ENCODE measurements at places on chromosomes 11 and 22. TPM values are rescaled to one million over a fixed set of nuclear protein-coding genes. Genes with fewer than 3 reads are reported as not detected.
A peak's percentile ranks its signal among the peaks of the same experiment; 100 is the strongest.

DNA sequence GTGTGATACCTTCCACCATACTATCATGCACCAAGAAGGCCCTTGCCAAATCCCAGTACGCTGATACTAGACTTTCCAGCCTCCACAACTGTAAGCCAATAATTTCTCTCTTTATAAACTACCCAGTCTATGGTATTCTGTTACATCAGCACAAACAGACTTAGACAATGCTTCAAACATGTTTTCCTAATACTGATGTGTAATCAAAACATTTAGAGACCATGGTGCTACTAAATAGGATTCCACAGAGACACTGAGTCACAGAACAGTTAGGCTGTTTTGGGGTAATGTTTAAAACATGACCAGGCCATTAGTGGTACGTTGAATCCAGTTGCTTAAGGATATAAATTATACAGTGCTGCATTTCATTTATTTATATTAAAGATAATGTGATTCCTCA, 103.7 kb downstream of the PICALM start:
- H3K4me3 ChIP-seq = no peak overlapping the region
- DNase-seq = no peak
- H3K4me1 ChIP-seq = peaks cover 45% of the 10 kb centered on the region
- peaks cover 15% of the 10 kb centered on the region for H3K36me3 ChIP-seq
- H3K27ac ChIP-seq = peak overlapping the region; percentile 36
- no peaks in the 10 kb centered on the region for H3K27me3 ChIP-seq

- peaks cover 17% of the 10 kb centered on the region for H3K4me1 ChIP-seq
- peak overlapping the region; percentile 13 for H3K27ac ChIP-seq
- H3K36me3 ChIP-seq = no peaks in the 10 kb centered on the region
- DNase-seq = no peak
Measured at GRCh38 chr11:115362997-115363396, 141.2 kb downstream of the CADM1 start.

DNA sequence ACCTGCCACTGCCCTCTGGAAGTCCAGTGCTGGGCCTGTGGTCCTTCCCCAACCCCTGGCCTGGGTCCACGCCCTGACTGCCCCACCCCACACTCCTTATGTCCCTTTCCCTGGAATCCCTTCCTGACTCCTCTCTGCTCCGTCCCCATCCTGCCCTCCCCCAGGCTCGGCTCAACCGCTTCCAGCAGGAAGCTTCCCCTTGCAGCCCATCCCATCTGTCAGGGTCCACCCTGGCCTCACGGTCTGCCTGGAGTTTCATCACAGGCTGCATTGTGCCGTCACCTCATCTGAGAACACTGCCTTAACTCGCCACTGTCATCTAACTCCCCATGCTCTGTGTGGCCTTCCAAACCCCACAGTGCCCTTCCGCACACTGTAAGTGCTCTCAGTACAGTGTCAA, 64.3 kb downstream of the NAT10 start:
- H3K4me1 ChIP-seq = peaks cover 4% of the 10 kb centered on the region
- DNase-seq = no peak
- no peaks in the 10 kb centered on the region for H3K36me3 ChIP-seq
- no peak overlapping the region for H3K4me3 ChIP-seq
- no peaks in the 10 kb centered on the region for H3K27me3 ChIP-seq

- peaks cover 7% of the 10 kb centered on the region for H3K27me3 ChIP-seq
- H3K4me1 ChIP-seq = peaks cover 13% of the 10 kb centered on the region
- H3K36me3 ChIP-seq = no peaks in the 10 kb centered on the region
- DNase-seq = no peak
- no peak overlapping the region for H3K4me3 ChIP-seq
Measured at GRCh38 chr11:128837627-128838026, 29.5 kb downstream of the KCNJ1 start.

DNA sequence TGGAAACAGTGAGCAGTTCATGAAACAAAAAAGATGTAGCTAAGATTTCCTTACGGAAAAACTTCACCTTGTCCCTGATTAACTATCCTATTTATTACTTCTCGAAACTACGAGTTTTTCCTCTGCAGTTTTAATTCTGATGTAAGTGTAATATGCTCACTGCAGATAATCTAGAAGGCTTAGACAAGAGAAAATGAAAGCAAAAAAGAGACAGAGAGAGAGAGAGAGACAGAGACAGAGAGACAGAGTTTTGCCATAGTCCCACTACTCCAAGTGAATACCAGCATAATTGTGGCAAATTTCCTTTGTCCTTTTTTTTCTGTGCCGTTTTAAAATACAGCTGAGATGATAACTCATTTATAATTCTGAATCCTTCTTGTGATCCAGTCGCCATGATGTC, 24.8 kb downstream of the FSHB start:
- no peak overlapping the region for H3K4me3 ChIP-seq
- peaks cover 25% of the 10 kb centered on the region for H3K27me3 ChIP-seq
- no peaks in the 10 kb centered on the region for H3K36me3 ChIP-seq

DNA sequence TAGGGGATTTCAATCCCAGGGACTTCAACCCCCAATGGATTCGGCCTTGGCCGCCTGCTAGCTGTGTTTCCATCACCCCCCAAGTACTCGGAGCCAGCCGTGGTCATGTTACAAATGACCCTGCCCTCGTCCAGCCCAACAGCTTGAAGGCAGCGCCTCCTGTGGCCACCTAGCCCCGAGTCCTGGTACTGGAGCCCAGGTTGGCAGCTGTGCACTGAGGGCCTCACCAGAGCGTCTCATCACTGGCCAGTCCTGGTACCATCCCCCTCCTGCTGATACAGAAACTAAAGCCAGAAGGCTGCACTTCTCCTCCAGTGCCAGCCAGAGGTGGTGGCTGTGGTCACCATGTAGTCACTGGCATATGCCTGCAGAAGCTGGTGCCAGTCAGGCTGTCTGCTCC, 44.9 kb upstream of the FADD start:
- no peak overlapping the region for H3K4me3 ChIP-seq
- H3K27ac ChIP-seq = peak overlapping the region; percentile 75
- H3K27me3 ChIP-seq = peaks cover 3% of the 10 kb centered on the region
- DNase-seq = peak; percentile 24
- no peaks in the 10 kb centered on the region for H3K4me1 ChIP-seq
- H3K36me3 ChIP-seq = no peaks in the 10 kb centered on the region

- no peak overlapping the region for H3K4me3 ChIP-seq
- no peak overlapping the region for H3K27ac ChIP-seq
- peaks cover 22% of the 10 kb centered on the region for H3K27me3 ChIP-seq
- peaks cover 2% of the 10 kb centered on the region for H3K36me3 ChIP-seq
- no peak for DNase-seq
Measured at GRCh38 chr11:1059759-1060158, 14.9 kb upstream of the MUC2 start.

GRCh38 chr11:94583213-94583865, 16.2 kb downstream of the PIWIL4 start:
- no peak for DNase-seq
- H3K27ac ChIP-seq = no peak overlapping the region
- peaks cover 10% of the 10 kb centered on the region for H3K4me1 ChIP-seq
- no peak overlapping the region for H3K4me3 ChIP-seq
- peaks cover 2% of the 10 kb centered on the region for H3K27me3 ChIP-seq
- H3K36me3 ChIP-seq = no peaks in the 10 kb centered on the region

- H3K27ac ChIP-seq = no peak overlapping the region
- no peak for DNase-seq
- H3K4me1 ChIP-seq = no peaks in the 10 kb centered on the region
- H3K27me3 ChIP-seq = no peaks in the 10 kb centered on the region
- no peaks in the 10 kb centered on the region for H3K36me3 ChIP-seq
- no peak overlapping the region for H3K4me3 ChIP-seq
Measured at GRCh38 chr11:38156495-38157146, 1558.6 kb upstream of the RAG2 start.

GRCh38 chr11:75762885-75763284, 5.7 kb upstream of the DGAT2 start:
- DNase-seq = no peak
- H3K4me3 ChIP-seq = no peak overlapping the region
- H3K36me3 ChIP-seq = no peaks in the 10 kb centered on the region
- H3K27me3 ChIP-seq = peaks cover 19% of the 10 kb centered on the region
- H3K27ac ChIP-seq = peak overlapping the region; percentile 32

DNA sequence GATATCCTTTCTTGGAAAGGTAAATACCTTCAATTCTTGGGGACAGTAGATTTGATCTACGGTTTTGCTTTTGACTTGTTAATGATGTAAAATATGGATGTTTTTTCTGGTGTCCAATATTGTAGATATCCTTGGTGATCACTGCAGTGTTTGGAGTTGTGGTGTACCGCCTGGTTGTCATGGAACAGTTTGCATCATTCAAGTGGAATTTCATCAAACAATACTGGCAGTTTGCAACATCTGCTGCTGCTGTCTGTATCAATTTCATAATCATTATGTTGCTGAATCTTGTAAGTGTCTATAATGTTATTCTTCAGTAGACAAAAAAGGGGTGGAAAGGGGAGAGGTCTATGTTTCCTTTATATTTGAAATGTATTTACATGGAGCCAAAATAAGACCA, 27.4 kb upstream of the MUC15 start:
- H3K27me3 ChIP-seq = no peaks in the 10 kb centered on the region
- no peak for DNase-seq
- H3K36me3 ChIP-seq = peaks cover 6% of the 10 kb centered on the region
- peaks cover 3% of the 10 kb centered on the region for H3K4me1 ChIP-seq

DNA sequence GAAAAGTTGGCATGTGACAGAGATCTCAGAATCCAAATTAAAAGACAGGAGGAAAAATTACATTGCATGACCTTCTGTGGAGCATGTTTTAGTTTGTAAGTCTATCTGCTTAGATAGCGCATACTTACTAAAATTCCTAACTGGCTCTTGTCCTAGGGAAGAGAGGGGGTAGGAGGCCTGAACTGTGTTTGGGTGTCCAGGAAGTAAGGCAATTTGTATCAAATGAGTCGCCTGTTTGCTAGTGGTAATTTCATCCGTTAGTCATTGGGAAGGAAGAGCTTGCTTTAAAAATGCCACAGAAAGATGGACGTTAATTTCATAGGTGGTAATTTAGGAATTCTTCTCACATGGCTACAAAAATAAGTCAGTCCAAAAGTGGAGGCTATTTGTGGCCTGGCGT, 18.5 kb downstream of the GRK3 start:
- peaks cover 6% of the 10 kb centered on the region for H3K36me3 ChIP-seq
- no peaks in the 10 kb centered on the region for H3K27me3 ChIP-seq
- no peak overlapping the region for H3K4me3 ChIP-seq

GRCh38 chr11:47156333-47156732, 20.3 kb downstream of the ARFGAP2 start:
- H3K36me3 ChIP-seq = no peaks in the 10 kb centered on the region
- H3K27ac ChIP-seq = no peak overlapping the region
- DNase-seq = no peak
- no peak overlapping the region for H3K4me3 ChIP-seq

DNA sequence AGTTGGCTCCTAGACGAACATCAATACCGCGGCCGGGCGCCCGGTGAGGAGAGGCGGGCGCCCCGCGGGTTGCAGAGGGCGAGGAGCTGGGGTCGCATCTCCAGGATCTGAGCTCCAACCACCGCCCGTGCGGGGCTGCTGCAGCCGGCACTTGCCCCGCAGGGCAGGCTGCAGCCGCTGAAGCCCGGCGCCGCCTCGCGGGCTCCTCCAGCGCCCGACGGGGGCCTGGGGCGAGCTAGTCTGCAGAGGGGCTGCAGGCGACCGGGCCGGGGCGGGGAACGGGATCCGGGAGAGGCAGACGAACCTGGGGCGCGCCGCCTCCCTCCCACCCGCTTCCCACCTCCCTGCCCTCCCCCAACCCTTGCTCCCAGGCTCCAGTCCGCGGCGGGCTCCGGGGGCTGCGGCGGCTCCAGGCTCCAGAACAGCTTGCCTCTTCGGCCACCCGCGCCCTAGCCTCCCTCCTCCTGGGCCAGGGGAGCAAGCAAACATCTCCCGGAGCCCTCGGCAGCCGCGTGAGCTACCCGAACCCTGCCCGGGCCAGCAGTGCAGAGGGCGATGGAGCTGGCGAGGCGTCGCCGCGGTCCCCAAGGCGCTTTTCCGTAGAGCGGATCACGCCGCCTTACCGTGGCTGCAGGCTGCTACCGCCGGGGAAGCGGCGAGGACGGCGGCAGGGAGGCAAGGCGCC, 802 bp downstream of the TENM4 start:
- H3K4me3 ChIP-seq = peak overlapping the region; percentile 95
- no peaks in the 10 kb centered on the region for H3K36me3 ChIP-seq
- H3K27ac ChIP-seq = no peak overlapping the region
- DNase-seq = peak; percentile 42
- H3K27me3 ChIP-seq = peaks cover 80% of the 10 kb centered on the region
- H3K4me1 ChIP-seq = peaks cover 31% of the 10 kb centered on the region

GRCh38 chr11:9214765-9215164, 50.4 kb downstream of the DENND5A start:
- H3K36me3 ChIP-seq = no peaks in the 10 kb centered on the region
- H3K4me3 ChIP-seq = no peak overlapping the region
- H3K27ac ChIP-seq = peak overlapping the region; percentile 39
- no peak for DNase-seq
- H3K27me3 ChIP-seq = no peaks in the 10 kb centered on the region

DNA sequence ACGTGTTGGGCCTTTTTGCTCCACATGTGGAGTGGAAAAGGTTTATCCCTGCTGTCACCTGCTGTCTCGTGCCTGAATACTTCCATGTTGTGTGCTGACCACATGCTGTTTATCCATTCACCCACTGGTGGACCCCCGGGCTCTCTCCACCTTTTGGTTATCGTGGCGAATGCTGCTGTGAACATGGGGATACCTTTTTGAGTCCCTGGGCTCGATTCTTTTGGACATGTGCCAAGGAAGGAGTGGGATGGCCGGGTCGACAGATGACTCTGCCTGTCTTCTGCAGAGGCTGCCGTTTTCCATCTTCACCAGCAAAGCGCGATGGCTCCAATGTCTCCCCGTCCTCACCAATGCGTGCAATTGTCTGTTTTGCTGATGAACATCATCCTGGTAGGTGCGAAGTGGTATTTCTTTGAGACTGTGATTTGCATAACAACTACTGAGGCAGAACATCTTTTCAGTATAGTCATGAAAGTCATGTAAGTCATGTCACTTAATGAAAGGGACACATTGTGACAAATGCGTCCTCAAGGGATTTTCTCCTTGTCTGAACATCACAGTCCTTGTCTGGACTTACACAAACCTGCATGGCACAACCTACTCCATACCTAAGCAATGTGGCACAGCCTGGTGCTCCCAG, 758.7 kb downstream of the BRD1 start:
- H3K27me3 ChIP-seq = peaks cover 13% of the 10 kb centered on the region
- H3K4me1 ChIP-seq = peaks cover 15% of the 10 kb centered on the region
- H3K36me3 ChIP-seq = no peaks in the 10 kb centered on the region
- H3K27ac ChIP-seq = no peak overlapping the region
- DNase-seq = no peak

- no peak for DNase-seq
- H3K4me1 ChIP-seq = peaks cover 10% of the 10 kb centered on the region
- no peak overlapping the region for H3K4me3 ChIP-seq
- no peak overlapping the region for H3K27ac ChIP-seq
- H3K36me3 ChIP-seq = no peaks in the 10 kb centered on the region
- no peaks in the 10 kb centered on the region for H3K27me3 ChIP-seq
Measured at GRCh38 chr11:46554213-46555147, 39.3 kb downstream of the AMBRA1 start.

The POU2AF2 gene
- total RNA-seq = not detected

The RAG2 gene
- not detected for total RNA-seq

The YAP1 gene
- total RNA-seq = 142 TPM

The BACE1 gene
- 30.4 TPM for total RNA-seq

The OR10A5 gene
- not detected for total RNA-seq

The C11orf86 gene
- total RNA-seq = not detected

The PDHX gene
- 38.6 TPM for total RNA-seq

The FAM83F gene
- total RNA-seq = 2.8 TPM

The CRYBA4 gene
- not detected for total RNA-seq
